ENCODE measurements at places on chromosomes 3 and 15.

DNA sequence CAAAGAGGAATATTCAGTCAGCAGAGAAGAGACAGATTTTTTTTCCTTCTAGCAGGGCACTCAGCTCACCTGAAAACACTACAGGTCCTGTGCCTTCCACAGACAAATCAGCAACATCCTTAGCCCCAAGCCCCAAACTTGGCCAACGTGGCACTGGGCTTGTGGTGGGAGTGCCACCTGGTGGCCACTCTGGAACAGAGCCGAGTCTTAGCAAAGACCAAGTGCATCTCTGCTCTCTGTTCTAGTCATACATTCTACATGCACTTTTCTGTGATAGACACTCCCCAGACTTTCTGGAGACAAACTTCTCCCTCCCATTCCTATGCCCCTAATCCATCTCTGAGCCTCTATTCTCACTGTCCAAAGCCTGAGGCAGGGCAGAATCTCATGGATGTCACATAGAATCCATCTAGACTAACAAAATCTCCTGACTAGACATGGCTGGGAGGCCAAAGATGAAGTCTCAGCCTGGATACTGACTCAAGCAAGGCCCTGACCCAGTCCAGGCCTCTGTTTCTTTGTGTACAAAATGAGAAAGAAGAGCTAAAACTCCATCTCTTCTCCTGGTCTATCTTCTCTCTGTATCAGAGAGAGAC, 5.1 kb upstream of the SEMA7A start:
- DNase-seq = peak; percentile 83

DNA sequence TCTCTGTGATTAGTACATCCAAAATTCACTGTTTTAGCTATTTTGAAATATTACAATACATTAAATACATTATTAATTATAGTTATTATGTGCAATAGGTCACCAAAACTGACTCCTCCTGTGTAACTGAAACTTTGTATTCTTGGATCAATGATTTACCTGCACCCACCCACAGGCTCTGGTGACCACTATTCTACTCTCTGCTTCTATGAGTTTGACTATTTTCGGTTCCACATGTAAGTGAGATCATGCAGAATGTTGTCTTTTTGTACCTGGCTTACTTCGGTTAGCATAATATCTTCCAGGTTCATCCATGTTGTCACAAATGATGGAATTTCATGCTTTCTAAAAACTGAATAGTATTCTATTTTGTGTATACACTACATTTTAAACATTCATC, 43.8 kb downstream of the SLC2A2 start:
- no peak for DNase-seq

DNA sequence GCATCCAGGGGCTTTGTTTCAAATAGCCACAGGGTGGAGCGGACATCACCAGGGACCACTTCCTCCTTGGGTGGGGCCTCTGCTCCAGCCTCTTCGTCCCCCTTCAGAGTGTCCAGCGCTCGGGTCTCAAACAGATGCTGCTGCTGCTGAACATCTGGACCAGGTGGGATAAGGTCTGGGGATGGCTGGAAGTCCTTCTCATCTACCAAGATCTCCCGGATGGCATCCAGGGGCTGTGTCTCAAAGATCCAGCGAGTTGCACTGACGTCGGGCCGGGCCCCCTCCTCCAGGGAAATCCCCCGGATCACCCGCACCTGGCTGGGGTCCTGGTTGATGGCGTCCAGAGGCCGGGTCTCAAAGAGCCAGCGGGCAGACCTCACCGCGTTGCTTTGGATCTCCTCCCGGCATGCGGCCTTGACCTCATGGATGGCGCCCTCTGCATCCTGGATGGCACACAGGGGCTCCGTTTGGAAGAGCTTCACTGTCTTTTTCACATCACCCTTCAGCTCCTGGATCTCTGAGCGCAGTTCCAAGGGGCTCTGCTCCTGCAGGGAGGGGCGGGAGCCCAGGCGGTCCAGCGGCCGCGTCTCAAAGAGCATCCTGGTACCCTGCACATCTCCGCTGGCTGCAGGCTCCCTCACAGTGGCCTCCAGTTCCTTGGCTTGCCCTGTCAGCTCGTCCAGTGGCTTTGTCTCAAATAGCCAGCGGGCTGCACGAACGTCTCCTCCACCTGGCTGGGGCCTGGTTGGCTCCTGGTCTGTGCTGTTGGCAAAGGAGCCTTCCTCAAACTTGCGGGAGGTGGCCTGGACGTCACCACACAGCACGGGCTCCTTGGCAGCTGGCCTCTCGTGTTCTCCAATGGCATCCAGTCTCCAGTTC, 3.9 kb downstream of the XIRP1 start:
- DNase-seq = no peak

DNA sequence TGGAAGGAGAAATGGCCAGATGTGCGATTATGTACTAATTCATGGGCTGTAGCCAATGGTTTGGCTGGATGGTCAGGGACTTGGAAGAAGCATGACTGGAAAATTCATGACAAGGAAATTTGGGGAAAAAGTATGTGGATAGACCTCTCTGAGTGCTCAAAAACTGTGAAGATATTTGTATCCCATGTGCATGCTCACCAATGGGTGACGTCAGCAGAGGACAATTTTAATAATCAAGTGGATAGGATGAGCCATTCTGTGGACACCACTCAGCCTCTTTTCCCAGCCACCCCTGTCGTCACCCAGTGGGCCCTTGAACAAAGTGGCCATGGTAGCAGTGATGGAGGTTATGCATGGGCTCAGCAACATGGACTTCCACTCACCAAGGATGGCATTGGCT, 490.9 kb upstream of the CBLB start:
- DNase-seq = no peak

DNA sequence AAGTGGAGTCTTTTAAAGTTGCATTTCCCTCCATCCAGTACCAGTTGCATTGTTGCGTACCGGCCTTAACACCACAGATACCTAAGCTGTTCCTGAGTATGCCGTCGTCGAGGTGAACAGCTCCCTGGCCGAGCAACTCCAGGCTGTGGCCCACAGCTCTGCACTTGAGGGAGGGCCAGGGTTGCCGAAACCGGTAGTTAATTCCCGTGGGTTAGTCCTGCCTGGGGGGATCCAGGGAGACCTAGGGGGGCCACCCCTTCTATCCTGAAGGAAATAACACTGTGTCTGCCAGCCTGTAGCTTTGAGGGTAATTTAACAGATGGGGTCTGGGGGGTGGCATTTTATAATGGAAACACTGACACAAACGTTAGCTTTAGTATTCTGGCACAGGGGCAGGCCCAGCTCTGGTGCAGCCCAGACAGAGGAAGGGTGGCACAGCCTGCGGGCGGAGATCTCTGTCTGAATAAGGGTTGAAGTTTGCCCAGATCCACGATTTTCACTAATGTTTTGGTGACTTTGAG, 60.8 kb downstream of the RGMA start:
- DNase-seq = no peak

DNA sequence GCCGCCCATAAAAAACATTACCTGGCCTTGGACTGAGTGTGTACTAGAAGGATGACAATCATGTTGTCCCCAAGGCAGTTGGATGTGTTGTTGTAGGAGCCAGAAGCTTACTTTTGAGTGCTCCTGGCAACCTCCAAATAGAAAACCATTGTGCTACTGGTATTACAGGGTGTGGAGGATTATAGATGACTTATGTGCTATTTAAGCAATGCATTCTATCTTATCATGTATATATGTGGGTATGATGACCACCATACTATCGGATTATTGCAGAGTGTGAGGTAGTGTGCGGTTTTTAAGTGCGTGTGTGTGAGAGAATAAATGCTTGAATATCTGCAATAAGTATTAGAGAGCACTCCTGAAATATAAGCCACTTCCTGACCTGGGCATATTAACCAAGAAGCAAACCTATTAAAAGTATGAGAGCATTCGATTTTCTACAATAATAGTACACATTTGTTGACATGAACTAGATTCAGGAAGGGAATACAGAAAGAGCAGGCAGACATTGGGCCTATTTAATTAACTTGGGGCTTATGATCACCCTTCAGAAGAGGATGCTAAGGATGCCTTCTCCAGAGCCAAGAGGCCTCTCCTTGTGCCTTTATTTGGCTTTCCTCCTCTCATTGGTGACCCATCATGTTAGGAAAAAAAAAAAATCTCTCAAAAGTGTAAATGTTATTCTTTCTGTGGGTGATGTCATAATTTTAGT, 11.7 kb upstream of the MBNL1 start:
- no peak for DNase-seq

DNA sequence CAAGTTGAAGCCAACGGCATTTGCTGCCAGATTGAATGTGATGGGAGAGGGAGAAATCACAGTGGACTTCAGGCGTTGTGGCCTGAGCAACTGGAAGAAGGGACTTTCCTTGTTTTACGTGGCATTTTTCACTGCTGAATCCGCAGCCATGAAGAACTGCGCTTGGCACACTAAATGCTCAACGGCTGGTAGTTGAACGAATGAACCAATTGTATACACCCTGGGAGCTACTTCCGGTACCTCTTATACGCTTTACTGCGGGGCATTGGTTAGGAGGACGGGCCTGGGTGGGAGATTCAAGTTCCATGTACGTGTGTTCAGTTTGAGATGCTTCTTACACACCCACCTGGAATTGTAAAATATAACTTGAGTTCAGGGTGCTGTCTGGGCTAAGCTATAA, 5.2 kb downstream of the SYNM start:
- no peak for DNase-seq

Measured in globus pallidus (tissue), 1 donor.